ENCODE measurements at places on chromosomes 2 and 18.

DNA sequence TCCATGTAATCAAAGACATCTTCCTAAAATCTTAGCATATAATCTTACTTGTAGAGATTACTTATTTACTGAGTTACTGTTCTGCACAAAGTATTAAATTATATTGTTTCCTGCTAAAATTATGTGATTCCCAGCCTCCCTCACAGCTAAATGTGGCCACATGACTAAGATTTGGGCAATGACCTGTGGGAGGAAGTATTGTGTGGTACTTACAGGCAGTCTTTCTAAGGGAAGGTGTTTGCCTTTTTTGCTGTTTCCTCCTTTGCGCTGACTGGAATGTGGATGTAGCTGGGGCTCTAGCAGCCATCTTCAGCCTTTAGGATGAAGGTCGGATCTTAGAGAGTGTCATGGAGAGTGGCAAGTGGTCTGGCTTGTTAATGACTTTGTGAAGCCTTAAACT, 146.3 kb upstream of the APCDD1 start:
- DNase-seq = no peak

GRCh38 chr2:26477126-26477910, 606 bp downstream of the OTOF start:
- DNase-seq = no peak

GRCh38 chr2:11583840-11584524, 50.1 kb downstream of the GREB1 start:
- peak; percentile 53 for DNase-seq

- no peak for DNase-seq
Observed at GRCh38 chr2:37631292-37631691, 40.1 kb downstream of the CDC42EP3 start.

DNA sequence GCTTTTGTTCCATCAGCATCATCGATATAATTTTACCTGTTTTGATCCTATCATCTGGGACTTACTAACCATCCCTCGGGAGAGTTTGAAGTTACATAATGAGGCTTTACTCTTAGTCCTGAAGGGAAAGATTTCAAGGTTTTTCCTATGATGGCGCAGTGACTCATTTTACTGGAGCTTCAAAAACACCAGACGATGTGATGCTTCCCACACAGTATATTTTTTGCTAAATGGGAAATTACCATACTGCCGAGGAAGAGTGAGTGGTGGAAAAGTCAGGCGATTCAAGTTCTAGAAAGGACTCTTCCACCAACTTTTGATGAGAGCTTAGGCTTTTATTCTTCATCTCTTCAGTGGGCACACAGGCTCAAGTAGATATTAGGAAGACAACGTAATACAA, 44.6 kb upstream of the GCG start:
- no peak for DNase-seq

DNA sequence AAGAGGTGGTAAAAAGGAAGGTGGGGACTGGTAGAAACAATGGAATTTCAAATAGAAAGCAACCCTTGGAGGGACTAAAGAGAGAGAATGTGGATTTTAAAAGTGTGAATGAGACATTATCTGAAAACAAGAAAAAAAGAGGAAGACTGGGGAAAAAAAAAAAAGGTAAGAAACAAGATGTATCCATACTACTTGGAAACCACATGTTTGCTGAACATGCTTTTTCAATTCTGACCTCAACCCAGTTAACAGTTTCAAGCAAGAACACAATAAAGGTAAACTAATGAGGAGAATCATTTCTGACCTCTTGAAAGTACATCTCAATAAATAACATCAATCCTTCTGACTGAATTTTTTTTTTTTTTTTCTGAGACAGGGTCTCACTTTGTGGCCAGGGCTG, 2.6 kb downstream of the FARSB start:
- no peak for DNase-seq

GRCh38 chr2:191222507-191222906, 22.7 kb upstream of the MYO1B start:
- DNase-seq = no peak

DNA sequence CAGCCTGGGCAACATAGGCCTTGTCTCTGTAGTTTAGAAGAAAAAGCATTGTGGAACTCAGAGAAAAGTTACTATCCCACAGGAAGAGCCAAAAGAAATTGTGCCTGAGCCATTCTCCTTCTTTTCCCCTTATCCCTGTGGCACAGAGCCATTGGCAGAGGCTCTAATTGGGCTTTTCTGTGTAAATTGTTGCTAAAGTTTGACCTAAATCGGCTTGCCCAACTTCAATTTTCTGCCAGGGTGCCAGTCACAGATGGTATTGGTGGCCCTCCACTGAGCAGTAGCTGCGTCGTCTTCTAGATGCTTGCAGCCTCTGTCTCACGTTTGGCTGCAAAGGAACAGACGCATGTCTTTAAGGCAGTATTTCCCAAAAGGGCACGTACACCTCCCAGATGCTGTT, 30.3 kb downstream of the ZNF532 start:
- no peak for DNase-seq

GRCh38 chr2:84776011-84776410, 104.9 kb downstream of the TRABD2A start:
- DNase-seq = no peak

DNA sequence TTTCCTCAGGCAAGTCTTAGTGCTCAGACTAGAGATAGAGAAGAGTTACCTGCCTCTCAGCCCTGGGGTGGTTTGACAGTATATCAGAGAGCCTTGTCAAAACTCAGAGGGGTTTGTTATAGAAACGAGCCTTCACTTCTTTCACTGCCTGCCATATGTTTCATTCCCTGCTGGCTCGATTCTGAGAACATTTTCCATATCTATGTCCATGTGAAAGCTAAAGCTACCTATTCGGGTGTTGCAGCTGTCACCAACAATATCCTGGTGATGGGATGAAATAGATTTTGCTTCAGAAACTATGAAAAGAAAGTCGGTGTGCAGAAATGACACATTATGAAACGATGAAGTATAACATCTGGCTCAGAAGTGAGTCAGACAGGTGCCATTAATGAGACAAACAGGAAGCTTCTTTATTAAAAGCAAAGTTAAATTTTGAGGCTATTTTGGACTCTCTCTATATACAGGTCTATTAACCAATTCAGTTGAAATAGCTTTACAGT, 56.1 kb upstream of the TANK start:
- DNase-seq = no peak

GRCh38 chr2:136236019-136236418, 118.1 kb upstream of the CXCR4 start:
- DNase-seq = no peak
